NCI-H2029 (cell line): ENCODE measurements at places on chromosomes 4 and X.

- DNase-seq = no peak
Observed at GRCh38 chr4:176817204-176817603, 24.5 kb upstream of the VEGFC start.

- DNase-seq = no peak
Observed at GRCh38 chrX:116114999-116115398, 55.5 kb upstream of the AGTR2 start.

DNA sequence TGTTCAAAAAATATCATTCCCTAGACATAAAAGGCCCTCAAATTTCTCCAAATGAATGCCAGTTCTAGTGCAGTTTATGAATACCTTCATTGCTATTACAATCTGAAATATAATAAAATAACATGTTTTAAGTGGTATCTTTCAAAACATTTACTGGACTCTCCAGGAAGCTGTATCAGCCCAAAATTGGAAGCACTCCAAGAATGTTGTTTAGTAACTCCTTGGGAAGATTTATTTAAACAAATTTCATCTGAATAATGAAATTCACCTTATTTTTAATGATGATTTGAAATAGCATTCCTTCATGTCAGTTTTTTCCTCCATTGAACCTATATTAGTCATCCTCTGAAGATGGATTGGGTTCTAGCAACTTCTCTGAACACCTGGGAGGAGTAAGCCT, 217.2 kb upstream of the PCDH18 start:
- no peak for DNase-seq

GRCh38 chrX:1750267-1750666, 135.4 kb downstream of the ASMT start:
- DNase-seq = no peak

- no peak for DNase-seq
Observed at GRCh38 chr4:11105715-11106114, 323.0 kb downstream of the HS3ST1 start.

DNA sequence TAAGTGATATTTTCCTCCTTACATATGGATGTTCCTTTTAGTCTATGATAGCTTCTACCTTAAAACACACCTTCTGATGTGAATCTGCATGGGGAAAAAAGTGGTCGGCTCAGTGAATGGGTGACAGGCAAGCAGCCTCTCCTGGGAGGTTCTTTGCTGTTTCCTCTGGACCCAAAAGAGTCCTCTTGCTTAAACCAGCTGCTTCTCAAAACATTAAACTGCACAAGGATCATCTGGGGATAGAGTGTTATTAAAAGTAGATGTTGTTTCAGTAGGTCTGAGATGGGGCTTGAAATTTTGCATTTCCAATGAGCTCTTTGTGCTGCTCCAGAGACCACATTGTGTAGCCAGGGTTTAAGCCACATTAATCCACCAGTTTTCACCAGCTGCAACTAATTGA, 452.9 kb downstream of the IL1RAPL1 start:
- no peak for DNase-seq

- no peak for DNase-seq
Observed at GRCh38 chr4:72496119-72496518, 72.9 kb downstream of the ADAMTS3 start.

DNA sequence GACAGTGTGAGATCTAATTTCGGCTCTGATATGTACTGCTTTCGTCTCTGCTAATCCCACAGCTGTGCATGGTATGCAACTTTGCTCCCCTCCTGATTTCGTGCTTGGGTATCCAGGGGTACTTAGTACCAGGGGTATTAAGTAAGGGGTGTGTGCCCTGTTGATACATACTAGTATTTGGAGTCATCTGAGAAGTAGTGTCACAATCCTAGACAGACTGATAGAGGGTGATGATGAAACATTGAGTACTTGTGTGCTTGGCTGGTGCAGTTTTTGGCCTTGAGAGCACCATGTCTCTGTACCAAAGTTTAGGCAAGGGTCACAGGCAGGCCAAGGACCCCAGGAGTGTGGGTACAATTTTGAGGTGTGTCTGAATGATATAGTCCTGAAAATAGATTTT, 10.9 kb downstream of the GPAT3 start:
- DNase-seq = no peak

GRCh38 chrX:4043951-4044350, 330.5 kb upstream of the PRKX start:
- peak; percentile 16 for DNase-seq

GRCh38 chr4:63105839-63106238, 1303.4 kb downstream of the TECRL start:
- DNase-seq = no peak

DNA sequence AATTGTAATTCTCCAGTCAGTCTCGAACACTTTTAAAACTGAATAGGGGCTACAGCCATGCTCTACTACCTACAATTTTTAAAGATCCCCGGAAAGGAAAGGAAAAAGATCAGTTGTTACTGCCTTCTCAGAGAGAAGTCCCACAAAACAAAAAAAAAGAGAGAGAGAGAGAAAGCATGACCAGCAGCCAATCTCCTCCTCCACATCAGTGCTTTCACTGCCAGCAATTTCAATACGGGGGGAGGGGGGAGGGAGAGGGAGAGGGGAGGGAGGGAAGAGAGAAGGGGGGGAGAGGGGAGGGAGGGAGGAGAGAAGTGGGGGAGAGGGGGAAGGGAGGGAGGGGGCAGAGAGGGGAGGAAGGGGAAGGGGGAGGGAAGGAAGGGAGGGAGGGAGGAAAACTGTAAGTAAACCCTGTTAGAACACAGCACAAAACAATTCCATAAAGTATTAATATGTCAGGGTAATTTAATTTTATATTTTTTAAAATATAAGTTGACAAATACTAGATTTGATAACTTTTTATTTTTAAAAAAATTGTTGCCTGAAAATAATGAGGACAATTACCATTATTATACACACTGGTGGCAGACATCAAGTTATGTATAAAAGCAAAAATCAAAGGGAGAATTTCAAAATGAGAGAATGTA, 108.0 kb downstream of the LRBA start:
- no peak for DNase-seq

DNA sequence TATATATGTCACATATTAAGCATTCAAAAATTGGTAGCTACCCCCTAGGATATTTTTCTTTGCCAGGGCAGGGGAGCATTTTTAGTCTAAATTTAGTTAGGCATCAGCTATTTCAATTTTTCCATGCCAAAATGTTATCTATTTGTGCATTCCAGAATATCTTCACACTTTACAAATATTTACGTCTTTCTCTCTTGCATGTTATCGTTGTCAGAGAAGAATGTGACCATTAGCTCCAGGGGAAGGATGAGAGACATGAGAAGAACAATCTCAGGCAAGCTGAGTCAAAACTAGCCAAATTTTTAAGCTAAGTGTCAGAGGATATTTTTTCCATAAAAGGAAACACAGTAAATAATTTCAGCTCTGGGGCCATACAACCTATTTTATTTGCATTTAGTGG, 885.0 kb upstream of the EPHA5 start:
- no peak for DNase-seq

DNA sequence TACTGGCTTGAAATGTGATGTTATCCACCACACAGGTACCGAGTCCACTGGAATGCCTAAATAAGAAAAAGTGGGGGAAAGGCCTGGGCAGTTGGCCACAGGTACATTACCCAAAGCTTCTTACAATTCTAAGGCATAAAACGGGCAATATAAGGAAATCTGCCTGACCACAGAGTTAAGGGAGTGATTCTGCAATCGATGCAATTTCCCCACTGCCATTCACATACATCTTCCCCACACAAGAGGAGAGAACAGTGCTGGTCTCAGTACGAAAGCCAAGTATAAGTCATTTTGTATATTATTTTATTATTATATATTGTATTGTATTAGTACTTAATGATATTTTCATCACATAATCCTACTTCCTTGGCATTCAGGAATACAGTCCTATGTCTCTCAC, 30.6 kb downstream of the RFC1 start:
- no peak for DNase-seq

GRCh38 chrX:121666171-121666570, 618.8 kb downstream of the GLUD2 start:
- DNase-seq = no peak

- no peak for DNase-seq
Observed at GRCh38 chr4:137676357-137676998, 144.2 kb upstream of the PCDH18 start.

DNA sequence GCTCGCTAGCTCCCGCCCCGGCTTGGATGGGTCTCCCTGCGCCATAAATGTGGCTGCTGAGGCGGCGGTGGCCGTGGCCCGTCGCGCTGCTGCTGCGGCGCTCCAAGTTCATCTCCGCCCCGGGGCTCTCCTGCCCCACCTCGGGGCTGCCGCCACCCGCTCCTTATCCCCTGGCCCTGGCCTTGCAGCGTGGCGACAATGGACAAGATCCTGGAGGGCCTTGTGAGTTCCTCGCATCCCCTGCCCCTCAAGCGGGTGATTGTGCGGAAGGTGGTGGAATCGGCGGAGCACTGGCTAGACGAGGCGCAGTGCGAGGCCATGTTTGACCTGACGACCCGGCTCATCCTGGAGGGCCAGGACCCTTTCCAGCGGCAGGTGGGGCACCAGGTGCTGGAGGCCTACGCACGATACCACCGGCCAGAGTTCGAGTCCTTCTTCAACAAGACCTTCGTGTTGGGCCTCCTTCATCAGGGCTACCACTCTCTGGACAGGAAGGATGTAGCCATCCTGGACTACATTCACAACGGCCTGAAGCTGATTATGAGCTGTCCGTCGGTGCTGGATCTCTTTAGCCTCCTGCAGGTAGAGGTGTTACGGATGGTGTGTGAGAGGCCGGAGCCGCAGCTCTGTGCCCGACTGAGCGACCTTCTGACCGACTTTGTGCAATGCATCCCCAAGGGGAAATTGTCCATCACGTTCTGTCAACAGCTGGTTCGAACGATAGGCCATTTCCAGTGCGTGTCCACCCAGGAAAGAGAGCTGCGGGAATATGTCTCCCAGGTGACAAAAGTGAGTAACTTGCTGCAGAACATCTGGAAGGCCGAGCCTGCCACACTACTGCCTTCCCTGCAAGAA, 763 bp downstream of the USP38 start:
- DNase-seq = no peak

- DNase-seq = no peak
Observed at GRCh38 chrX:134632355-134632754, 25.9 kb downstream of the PLAC1 start.

- no peak for DNase-seq
Observed at GRCh38 chr4:163591614-163592020, 97.1 kb downstream of the TMA16 start.

DNA sequence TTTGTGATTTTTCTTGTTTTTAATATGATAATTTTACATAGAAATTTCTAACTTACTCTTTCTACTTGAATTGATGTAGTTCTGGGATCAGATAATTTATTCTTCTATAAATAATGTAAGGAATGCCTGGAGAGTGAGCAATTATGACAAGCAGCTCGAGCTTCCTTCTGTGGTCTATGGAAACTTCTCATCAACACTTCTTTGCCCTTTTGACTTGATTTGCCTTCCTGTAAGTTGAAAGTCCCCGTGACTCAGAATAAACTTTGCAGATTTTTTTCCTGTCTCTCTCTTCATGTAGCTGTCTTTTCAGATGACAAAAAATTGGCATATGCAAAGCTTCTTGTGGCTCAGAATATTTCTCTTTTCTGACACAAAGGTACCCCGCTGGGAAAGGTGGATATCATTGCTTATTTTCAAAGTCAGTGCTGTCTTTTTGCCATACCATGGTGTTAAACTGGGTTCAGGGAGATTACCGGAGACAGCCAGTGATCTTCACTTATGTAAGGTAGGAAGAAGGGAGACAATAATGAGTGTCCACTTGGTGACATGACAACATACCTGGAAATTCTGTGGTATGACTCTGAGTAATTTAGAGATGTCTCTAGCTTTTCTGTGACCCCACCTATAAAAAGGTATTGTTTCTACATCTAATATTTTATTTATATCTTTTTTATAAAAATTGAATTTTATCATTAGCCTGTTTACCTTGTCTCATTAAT, 278.6 kb upstream of the GNPDA2 start:
- DNase-seq = no peak

- no peak for DNase-seq
Observed at GRCh38 chrX:134025986-134026545, 40.7 kb upstream of the GPC3 start.

- DNase-seq = no peak
Observed at GRCh38 chr4:119937746-119938145, 128.9 kb downstream of the MAD2L1 start.

- DNase-seq = no peak
Observed at GRCh38 chr4:101678180-101678579, 112.3 kb upstream of the BANK1 start.

GRCh38 chrX:27968352-27968751, 12.9 kb downstream of the DCAF8L1 start:
- no peak for DNase-seq

DNA sequence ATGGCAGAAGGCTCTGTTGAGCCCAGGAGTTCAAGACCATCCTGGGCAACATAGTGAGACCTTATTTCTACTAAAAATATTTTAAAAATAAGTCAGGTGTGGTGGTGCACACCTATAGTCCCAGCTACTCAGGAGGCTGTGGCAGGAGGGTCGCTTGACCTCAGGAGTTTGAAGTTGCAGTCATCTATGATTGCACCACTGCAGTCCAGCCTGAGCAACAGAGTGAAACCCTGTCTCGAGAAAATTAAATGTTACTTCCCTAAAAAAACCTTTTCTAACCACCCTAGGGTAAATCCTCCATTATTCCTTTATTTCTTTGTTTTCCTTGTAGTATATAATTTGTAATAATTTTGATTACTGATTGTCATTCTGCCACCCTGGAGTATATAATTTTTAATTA, 7.9 kb downstream of the FAM200B start:
- DNase-seq = no peak

DNA sequence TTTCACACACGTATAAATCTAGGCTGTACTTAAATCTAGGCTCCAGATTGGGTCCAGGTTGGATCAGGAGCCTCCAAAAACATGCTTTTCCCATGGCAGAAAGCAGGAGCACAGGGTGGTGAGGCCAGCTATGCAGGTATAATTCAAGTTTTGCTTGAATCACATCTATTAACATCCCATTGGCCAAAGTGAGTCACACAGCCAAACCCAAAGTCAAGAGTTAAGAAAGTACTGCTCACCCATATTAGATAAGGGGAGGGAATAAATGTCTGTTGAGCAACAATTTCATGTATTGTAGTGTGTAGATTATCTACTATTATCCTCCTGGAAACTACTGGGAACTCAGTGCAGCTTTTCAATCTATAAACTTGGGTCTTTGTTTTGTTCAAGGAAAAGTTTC, 12.8 kb downstream of the SUPT20HL2 start:
- DNase-seq = no peak

- no peak for DNase-seq
Observed at GRCh38 chr4:41638203-41638602, 100.2 kb downstream of the LIMCH1 start.

DNA sequence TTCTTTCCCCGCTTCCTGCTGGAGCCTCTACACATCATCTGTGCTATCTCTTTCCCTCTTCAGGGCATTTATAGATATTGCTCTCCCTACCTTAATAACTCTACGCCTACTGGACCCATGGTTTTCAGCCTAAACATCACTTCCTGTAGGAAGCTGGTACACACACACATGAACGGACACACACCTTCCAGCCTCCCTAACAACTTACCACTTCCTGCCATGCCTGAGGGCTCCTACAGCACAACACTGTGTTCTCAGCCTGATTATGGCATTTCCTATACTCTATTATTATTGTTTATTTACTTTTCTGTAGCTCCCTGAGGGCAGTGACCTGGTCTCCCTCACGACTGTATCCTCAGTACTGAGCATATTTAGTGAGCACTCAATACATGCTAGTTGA, 163.6 kb upstream of the MAP3K15 start:
- no peak for DNase-seq

GRCh38 chrX:11451151-11451550, 157.9 kb downstream of the AMELX start:
- DNase-seq = no peak
